HepG2 (cell line): ENCODE measurements at places on chromosomes 4 and X. TPM values are rescaled to one million over a fixed set of nuclear protein-coding genes. Genes with fewer than 3 reads are reported as not detected.

The DCAF8L2 gene
- polyA plus RNA-seq: not detected in 2 replicates

DNA sequence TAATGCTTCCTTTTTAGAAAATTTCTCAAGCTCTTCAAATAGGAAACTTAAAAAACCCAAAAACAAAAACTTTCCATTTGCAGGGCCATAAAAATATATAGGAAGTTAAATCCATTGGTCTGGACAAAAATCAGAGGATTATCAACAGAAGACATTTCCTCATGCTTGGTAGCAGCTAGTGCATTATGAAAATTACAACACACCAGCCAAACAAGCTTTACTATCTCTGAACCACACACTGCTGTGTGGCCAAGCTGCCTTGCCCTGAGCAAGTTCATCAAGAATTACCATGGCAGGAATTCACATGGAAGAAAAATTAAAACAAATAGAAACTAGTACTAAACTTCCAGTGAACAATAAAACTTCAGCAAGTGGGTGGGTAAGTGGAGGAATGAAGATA, 3.6 kb downstream of the USP46 start:
- no peak for DNase-seq
- no peak overlapping the region for H3K4me3 ChIP-seq
- H3K27me3 ChIP-seq: no peaks in the 10 kb centered on the region
- peaks cover 30% of the 10 kb centered on the region for H3K4me1 ChIP-seq

The FGFBP2 gene
- polyA plus RNA-seq: not detected in 2 replicates

GRCh38 chrX:139907078-139907477, 25.8 kb downstream of the ATP11C start:
- no peak for DNase-seq
- H3K27me3 ChIP-seq: no peaks in the 10 kb centered on the region
- H3K4me3 ChIP-seq: no peak overlapping the region
- no peak overlapping the region for H3K27ac ChIP-seq
- no peaks in the 10 kb centered on the region for H3K4me1 ChIP-seq

DNA sequence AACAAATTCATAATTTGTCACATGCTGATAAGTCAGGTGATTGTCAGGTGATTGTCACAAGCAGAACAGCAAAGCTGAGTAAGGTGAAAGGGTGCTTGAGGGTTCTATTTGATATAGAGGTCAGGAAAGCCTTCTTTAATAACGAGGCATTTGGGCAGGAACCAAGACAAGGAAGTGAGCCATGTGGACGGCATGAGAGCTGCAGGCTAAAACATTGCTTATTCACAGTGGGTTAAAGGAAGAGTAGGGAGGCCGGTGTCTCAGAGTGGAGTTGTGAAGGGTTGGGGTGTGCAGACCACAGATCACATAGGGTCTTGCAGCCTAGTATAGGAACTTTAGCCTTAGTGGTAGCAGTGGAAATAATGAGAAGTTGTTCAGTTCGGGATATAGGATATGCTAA, 31.3 kb upstream of the CYP2U1 start:
- no peaks in the 10 kb centered on the region for H3K36me3 ChIP-seq
- H3K27me3 ChIP-seq: no peaks in the 10 kb centered on the region
- no peak overlapping the region for H3K27ac ChIP-seq
- H3K4me1 ChIP-seq: peaks cover 10% of the 10 kb centered on the region
- no peak overlapping the region for H3K4me3 ChIP-seq

The ADAM29 gene
- not detected in 2 replicates for polyA plus RNA-seq

The FAT1 gene
- 193 and 216 TPM in 2 replicates for polyA plus RNA-seq

GRCh38 chr4:7909463-7910262, 30.0 kb downstream of the AFAP1 start:
- peak overlapping the region; percentile 2 for H3K27ac ChIP-seq
- no peaks in the 10 kb centered on the region for H3K27me3 ChIP-seq
- peaks cover 50% of the 10 kb centered on the region for H3K4me1 ChIP-seq
- peak; percentile 69 for DNase-seq

GRCh38 chr4:35525192-35525978, 718.9 kb downstream of the ARAP2 start:
- no peaks in the 10 kb centered on the region for H3K27me3 ChIP-seq
- no peak for DNase-seq
- no peaks in the 10 kb centered on the region for H3K4me1 ChIP-seq
- H3K36me3 ChIP-seq: no peaks in the 10 kb centered on the region
- H3K27ac ChIP-seq: no peak overlapping the region

GRCh38 chr4:56388306-56388705, 1.0 kb upstream of the AASDH start:
- peak overlapping the region; percentile 97 for H3K27ac ChIP-seq
- no peak for DNase-seq
- peak overlapping the region; percentile 87 for H3K4me3 ChIP-seq
- H3K27me3 ChIP-seq: no peaks in the 10 kb centered on the region; the same call in 2 of the 3 replicates
- H3K36me3 ChIP-seq: no peaks in the 10 kb centered on the region

GRCh38 chr4:98509721-98510120, 148.7 kb downstream of the TSPAN5 start:
- H3K27ac ChIP-seq: no peak overlapping the region
- H3K4me3 ChIP-seq: no peak overlapping the region
- DNase-seq: no peak

DNA sequence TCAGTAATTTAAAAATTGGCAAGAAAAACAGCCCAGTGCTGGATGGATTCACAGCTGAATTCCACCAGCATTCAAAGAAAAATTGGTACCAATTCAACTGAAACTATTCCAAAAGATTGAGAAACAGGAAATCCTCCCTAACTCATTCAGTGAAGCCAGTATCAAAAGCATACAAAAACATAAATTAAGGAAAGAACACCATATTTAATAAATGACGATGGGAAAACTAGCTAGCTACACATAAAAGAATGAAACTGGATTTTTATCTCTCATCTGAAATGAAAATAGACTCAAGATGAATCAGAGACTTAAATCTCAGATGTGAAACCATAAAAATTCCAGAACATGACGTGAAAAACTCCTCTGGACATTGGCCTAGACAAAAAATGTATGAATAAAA, 516.8 kb upstream of the SPANXN1 start:
- H3K4me3 ChIP-seq: no peak overlapping the region
- H3K27ac ChIP-seq: no peak overlapping the region
- no peaks in the 10 kb centered on the region for H3K27me3 ChIP-seq
- DNase-seq: no peak

DNA sequence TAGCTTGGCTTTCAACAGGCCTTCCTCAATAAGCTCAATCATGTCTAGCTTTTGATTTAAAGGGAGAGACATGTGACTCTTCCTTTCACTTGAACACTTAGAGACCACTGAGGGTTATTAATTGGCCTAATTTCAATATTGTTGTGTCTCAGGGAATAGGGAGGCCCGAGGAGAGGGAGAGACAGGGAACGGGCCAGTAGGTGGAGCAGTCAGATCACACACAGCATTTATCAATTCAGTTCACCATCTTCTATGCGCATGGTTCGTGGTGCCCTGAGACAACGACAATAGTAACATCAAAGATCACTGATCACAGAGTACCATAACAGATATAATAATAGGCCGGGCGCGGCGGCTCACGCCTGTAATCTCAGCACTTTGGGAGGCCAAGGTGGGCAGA, 17.8 kb downstream of the ZNF81 start:
- H3K27me3 ChIP-seq: no peaks in the 10 kb centered on the region
- H3K4me3 ChIP-seq: no peak overlapping the region
- 0 out of 2 replicates have a peak, but pooled peaks cover 1% of the 10 kb centered on the region for H3K4me1 ChIP-seq
- no peak for DNase-seq

GRCh38 chr4:174592256-174592984, 70.1 kb upstream of the HPGD start:
- H3K27ac ChIP-seq: no peak overlapping the region
- no peaks in the 10 kb centered on the region for H3K27me3 ChIP-seq
- DNase-seq: no peak
- no peaks in the 10 kb centered on the region for H3K36me3 ChIP-seq

DNA sequence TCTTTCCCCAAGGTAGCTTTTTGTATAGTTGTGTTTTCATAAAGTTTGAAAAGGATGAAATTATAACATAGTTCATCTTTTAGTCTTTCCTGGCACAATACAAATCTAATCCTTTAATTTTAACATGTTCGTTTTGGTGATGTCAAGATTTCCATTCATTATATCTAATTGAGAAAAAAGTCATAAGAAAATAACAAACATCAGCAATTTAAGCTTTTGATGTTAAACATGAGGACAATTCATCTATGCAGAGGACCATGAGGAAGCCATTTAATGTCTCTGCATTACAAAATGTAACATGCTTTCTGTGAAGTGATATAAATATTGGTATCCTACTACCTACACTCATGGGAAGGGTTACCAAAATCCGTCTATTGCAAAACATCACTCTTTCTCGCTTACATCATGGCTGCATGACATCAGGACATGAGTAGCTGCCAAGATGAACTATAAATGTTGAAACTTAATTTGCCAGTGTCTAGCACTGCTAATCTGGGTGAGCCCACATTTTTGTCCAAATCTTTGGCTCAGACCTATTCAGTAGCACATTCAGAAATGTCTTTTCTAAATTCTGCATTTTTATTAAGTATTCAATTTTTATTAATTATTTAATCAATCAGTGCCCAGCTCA, 9.5 kb downstream of the EPGN start:
- H3K4me1 ChIP-seq: no peaks in the 10 kb centered on the region
- no peaks in the 10 kb centered on the region for H3K36me3 ChIP-seq
- no peaks in the 10 kb centered on the region for H3K27me3 ChIP-seq
- no peak overlapping the region for H3K4me3 ChIP-seq

DNA sequence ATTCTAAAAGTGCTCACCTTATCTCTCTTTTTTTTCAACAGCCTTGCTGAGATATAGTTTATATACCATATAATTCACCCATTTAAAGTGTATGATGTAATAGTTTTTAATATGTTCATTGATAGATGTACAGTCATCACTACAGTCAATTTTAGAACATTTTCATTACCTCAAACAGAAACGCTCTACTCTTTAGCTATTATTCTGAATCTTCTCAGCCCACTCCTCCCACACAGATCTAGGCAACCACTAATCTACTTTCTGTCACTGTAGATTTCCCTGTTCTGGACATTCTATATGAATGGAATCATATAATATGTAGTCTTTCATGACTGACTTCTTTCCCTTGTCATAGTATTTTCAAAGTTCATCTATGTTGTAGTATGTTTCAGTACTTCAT, 22.6 kb downstream of the MND1 start:
- H3K27me3 ChIP-seq: no peaks in the 10 kb centered on the region
- no peak overlapping the region for H3K27ac ChIP-seq
- peaks cover 8% of the 10 kb centered on the region for H3K36me3 ChIP-seq
- H3K4me3 ChIP-seq: no peak overlapping the region
- no peaks in the 10 kb centered on the region for H3K4me1 ChIP-seq
- no peak for DNase-seq

The OTC gene
- 0.04 and 0.25 TPM in 2 replicates for polyA plus RNA-seq

DNA sequence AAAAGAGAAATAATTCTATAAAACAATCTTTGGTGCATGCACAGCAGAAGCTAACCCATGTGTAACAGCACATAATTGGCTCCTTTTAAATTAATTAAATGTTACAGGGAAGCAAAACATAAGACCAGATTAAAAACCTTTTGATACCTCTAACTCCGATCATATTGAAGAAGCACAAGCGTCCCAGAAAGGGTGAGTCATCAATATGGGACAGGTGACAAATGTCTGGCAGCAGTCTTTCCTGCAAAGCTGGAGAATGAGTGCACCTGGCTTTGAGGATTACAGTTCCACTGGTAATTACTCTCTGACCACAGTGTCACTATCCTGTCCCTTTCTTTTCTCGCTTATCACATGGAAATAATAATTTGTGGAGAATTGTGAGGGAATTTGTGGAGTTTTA, 94.6 kb downstream of the FAM9B start:
- no peak for DNase-seq
- no peaks in the 10 kb centered on the region for H3K27me3 ChIP-seq
- no peak overlapping the region for H3K27ac ChIP-seq
- H3K4me1 ChIP-seq: no peaks in the 10 kb centered on the region
- no peak overlapping the region for H3K4me3 ChIP-seq

The C4orf36 gene
- polyA plus RNA-seq: 0.25 and 0.63 TPM in 2 replicates

The ERVMER34-1 gene
- polyA plus RNA-seq: 0.03 and 0.04 TPM in 2 replicates

DNA sequence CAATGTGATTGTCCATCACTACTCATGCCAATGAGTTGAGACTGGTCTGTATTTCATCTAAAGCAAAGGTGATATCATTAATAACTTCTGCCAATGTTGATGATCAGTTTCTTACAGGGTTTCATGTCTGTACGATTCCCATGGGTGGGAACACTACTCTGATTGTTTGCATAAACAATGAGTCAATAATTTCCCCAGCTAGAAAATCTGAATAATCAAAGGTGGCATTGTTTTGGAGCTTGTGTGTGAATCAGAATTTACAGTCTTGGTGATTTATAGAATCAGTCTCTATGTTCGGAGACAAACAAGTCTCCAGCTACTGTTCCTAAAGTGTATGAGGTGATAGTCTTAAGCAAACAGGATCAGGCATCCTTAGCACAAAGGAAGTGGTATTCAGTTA, 35.5 kb upstream of the PARM1 start:
- no peak overlapping the region for H3K4me3 ChIP-seq
- no peak overlapping the region for H3K27ac ChIP-seq
- DNase-seq: no peak
- no peaks in the 10 kb centered on the region for H3K36me3 ChIP-seq

The C4orf51 gene
- polyA plus RNA-seq: not detected in 2 replicates

DNA sequence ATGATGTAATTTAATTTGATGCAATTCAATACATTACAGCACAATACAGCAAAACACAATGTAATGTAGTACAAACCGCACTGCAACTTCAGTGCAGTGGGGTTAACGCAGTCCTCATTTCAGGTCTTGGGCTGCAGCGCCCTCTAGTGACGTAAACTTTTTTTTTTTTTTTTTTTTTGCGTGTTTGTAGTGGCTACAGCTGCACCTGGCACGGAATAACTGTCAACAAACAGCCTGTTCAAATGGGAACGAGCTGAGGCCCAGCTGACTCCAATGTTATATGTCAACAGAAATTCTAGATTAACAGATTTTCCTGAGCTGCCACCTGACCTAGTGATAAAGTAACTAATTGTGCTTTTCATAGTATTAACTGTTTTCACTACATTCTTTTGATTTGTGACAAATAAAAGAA, 33.5 kb upstream of the RASSF6 start:
- no peaks in the 10 kb centered on the region for H3K36me3 ChIP-seq
- H3K4me3 ChIP-seq: no peak overlapping the region
- no peak overlapping the region for H3K27ac ChIP-seq
- no peaks in the 10 kb centered on the region for H3K27me3 ChIP-seq
- H3K4me1 ChIP-seq: peaks cover 1% of the 10 kb centered on the region; the same call in 1 of the 2 replicates
- peak; percentile 45 for DNase-seq

The RNF150 gene
- 0.03 and 0.08 TPM in 2 replicates for polyA plus RNA-seq

The PLP2 gene
- 3.6 and 5.1 TPM in 2 replicates for polyA plus RNA-seq

DNA sequence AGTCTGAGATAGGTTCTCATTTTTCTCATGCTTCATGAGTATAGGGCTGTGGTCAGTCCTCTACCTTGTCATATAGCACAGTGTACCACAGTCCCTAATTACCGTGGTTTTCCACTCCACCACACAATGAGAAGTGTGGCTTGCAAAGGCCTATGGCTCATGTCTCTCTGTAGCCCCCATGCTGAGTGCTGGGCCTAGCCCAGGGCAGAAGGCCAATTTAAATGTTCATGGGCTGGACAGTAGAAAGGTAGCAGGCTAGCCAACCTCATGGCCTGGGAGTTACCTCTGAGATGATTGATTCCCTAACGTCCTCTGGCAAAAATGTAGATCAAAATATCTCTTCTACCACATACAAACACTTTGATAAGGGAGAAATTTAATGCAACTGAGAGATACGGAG, 222.5 kb downstream of the AFF2 start:
- H3K27me3 ChIP-seq: no peaks in the 10 kb centered on the region
- no peak for DNase-seq
- H3K36me3 ChIP-seq: no peaks in the 10 kb centered on the region
- no peak overlapping the region for H3K27ac ChIP-seq
